ENCODE measurements at places on chromosomes 7 and 10.
A peak's percentile ranks its signal among the peaks of the same experiment; 100 is the strongest.

DNA sequence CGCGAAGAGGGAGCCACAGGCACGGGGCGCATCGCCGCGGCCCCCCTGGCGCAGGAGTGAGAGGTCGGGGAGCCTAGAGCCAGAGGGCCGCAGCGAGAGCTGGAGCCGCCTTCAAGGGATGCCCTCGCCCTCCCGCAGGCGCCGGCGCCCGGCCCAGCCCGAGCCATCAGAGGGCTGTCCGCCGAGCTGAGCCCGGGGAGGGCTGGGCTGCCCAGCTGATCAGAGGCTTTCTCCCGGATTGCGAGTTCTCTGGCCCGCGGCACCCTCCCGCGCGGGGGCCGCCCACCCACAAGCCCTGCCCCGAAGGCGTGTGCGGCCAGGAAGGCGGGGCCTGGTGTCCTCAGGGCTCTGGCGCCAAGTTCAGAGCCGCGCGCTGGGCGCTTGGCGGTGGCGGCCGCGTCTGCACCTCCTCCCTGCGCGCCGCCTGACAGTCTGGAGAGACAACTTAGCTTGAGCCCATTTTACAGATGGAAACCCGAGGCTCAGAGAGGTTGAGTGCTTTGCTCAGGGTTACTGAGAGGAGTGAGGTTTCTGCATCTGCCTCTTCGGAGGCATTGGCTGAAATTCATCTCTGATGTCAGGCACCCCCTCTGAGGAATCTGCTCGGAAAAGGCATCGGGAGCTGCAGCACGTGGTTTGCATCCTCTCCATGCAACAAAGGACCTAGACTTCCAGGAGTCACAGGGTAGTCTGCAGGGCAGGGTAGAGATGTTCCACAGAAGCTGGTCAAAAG, 3.8 kb upstream of the ANTXRL start:
- no peak for DNase-seq

DNA sequence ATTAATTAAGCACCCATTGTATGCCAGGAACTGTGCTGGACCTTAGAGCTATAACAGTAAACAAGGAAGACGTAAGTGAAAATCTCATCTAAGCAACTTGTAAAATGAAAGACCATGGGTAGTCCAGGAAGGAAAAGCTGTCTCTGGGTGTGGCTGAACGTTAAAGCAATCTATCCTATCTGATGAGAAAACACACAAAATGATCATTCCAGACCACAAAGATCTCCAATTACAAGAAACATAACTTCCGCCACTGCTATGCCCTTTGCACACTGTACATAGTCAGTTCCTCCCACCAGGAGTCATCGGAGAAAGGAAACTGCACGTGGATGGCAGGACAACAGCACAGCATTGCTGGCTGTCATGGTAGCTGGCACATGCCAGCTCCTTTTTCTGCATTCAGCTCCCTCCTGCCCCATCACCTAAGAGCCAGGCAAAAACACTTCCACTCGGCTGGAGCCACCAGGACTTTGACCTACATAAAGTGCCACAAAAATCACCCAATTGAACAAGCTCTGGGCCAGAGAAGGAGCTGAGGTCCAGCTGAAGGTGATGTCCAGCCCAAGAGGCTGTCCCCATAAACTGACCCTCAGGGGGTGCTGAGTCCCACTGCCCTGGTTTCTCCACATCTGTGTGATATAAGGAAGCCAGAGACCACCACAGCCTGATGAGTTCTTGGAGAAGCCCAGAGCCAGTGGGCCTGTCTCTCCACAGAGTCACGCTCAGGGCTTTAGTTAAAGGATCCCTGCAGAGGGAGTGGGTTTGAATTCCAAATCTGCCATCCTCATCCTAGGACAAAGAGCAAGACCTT, 56.4 kb downstream of the STEAP1B start:
- no peak for DNase-seq

DNA sequence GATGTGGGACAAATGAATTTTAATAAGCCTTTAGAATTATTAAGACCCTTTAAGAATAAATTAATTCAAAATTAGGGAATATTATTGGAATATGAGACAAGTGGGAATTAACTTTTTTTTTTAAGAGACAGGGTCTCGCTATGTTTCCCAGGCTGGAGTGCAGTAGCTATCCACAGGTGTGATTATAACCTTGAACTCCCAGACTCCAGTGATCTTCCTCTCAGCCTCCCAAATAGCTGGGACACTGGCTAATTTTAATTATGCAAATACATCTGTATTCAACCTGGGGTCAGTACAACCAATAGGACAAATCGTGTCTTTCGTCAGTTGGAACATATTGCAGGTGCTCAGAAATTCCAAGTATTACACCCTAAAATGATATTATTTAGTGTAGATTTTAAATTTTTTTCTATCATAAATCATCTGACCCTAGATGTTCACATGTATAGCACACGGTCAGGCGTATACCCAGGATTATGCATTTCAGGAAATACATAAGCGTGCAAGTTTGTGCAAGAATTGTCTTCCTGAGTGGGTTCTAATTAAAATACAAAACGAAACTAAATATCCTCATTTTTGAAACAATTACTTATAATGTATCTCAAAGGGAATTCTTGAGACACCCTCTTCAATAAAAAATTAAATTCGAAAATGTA, 1.2 kb downstream of the NT5C3A start:
- DNase-seq, result no peak

DNA sequence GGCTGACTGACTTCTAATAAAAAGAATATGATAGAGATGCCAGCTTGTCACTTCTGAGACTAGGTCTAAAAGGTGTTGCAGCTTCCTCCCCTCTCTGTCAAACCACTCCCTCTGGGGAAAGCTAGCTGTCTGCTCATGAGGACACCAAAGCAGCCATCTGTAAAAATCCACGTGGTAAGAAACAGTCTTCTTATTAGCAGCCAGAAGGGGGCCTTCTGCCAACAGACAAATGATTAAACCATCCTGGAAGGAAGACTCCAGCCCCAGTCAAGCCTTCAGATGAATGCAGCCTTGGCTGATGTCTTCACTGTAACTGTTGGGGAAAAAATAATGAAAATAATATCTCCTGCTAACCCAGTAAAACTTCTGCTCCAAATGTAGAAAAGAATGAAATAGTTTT, 41.9 kb upstream of the DAGLB start:
- no peak for DNase-seq

DNA sequence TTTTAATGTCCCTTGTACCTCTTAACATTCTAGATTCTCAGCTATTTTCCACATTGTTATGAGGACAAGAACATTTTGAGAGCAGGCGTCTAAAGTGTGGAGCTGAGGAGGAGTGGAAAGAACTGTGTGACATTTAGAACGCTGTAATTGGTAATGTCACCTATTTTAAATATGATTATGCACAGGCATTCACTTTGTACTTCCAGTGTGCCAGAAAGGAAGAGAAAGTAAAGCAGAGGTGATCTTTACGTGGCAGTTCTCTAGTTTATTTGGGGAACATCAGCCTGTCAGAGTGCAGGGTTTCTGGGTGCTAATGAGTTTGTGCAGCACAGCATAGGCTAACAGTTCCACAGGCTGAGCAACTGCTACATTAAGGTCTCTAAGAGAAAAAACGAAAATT, 498.4 kb upstream of the POM121L12 start:
- DNase-seq, result no peak

DNA sequence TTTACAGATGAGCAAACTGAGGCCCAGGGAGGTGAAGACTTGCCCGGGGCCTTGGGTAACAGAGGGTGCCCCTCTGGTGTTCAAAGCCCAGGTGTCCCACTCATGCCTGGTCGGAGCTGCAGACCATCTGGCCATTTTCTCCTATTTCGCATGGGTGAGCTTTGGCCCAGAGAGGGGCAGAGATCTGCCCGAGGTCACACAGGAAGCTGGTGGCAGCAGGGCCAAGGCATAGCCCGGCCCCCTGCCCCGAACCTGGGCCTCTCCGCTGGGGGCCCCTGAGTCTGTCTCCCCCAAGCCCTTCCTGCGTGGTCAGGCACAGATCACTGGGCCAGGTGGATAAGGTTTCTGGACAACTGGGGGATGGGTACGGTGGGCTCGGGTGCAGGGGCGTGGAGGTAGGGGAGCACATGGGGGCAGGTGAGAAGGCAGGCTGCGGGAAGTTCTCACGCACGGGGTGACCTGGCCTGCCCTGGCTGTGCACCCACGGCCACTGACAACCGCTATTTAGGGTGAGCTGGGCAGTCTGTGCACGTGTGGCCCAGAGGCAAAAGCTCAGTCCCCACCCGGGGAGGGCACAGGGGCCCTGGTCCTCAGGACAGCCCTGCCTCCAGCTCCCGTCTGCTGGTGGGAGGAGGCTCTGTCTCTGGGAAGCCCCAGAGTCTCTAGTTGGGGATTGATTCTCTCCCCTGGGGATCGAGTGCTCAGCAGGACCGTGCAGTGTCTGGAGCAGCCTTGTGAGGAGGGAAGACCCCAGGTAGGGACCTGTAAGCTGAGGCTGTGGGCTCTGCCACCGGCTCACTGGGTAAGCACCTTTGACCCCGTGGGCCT, 68.6 kb downstream of the UNCX start:
- DNase-seq, result no peak

DNA sequence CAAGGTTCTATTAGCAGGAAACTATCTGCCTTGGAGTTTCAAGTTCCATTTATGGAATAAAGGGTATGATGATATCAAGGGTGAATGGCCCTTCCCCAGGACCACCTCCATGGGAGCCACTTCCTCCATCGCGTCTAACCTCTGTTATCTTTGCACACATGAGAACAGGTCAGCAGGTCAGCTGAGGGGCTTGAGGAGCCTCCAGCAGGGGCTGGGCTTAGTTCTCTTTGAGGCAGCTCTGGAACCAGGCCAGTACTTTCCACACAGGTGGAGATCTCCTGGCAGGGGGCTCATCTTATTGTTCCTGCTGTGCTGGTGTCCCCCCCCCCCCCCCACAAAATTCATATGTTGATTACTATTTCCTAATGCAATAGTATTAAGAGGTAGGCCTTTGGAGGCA, 472.2 kb upstream of the ZMIZ1 start:
- no peak for DNase-seq

- no peak for DNase-seq
Measured at GRCh38 chr7:35450456-35451214, 196.7 kb upstream of the TBX20 start.

GRCh38 chr10:117004227-117005025, 561 bp downstream of the SHTN1 start:
- no peak for DNase-seq

- no peak for DNase-seq
Measured at GRCh38 chr10:88901206-88901983, 21.4 kb downstream of the STAMBPL1 start.

DNA sequence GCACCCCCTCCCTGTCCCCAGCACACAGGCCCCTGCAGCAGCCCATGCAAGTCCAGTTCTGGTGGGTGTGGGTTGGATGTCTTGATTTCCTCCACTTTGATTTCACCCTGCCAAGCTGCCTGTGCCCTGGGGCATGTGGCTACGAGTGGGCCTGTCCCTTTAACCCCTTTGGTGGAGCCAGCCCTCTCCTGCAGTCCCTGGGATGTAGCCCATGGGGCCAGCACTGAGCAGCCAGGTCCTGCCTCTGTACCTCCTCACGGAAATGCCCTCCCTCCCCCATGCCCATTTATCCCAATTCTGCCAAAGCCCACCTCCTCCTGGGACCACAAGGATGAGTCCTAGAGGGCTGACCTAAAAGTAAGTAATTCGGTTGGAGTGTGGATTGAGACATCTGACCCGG, 11.9 kb downstream of the COL13A1 start:
- no peak for DNase-seq

GRCh38 chr7:30505174-30505697, 607 bp upstream of the GGCT start:
- no peak for DNase-seq

- no peak for DNase-seq
Measured at GRCh38 chr7:129055861-129056464, 1.1 kb upstream of the TNPO3 start.

DNA sequence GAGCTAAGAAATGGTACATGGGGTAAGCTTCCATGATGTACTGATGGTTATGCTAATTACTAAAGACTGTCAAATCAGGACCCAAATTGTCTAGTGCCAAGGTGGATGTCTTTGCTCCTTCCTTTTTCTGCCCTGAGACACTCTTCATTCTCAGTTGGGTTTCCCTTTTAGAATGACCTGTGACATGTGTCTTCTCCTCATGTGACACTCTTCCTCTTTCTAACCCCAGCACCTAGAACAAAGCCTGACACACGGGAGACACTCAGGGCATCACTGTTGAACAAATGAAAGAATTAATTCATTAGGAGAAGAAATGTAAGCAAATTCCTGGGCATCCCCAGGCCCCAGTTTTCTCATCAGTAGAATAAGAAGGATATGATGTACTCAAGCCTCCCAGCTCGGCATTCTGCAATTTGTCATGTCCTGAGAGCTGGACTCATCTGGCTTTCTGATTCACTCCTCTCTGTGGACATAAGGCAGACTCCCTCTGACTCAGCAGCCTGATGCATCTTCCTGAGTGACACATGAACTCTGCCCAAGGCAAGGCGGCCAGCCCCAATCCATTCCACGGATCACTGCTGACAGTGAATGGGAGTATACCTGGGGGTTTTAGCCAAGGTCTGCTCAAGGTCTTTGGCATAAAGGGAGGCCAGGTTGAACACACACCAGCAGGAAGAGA, 473.8 kb downstream of the KCNMA1 start:
- DNase-seq, result peak; percentile 96

GRCh38 chr7:105992905-105993304, 29.8 kb downstream of the CDHR3 start:
- DNase-seq, result no peak

GRCh38 chr10:33509231-33509831, 174.9 kb upstream of the NRP1 start:
- peak; percentile 65 for DNase-seq

- DNase-seq, result no peak
Measured at GRCh38 chr10:102262744-102263370, 17.5 kb downstream of the GBF1 start.

- DNase-seq, result no peak
Measured at GRCh38 chr10:46558122-46558391, 1.6 kb upstream of the GPRIN2 start.

Data from epithelial cell of prostate (primary cell).